ENCODE measurements at places on chromosomes 6 and 20.
A peak's percentile ranks its signal among the peaks of the same experiment; 100 is the strongest.

DNA sequence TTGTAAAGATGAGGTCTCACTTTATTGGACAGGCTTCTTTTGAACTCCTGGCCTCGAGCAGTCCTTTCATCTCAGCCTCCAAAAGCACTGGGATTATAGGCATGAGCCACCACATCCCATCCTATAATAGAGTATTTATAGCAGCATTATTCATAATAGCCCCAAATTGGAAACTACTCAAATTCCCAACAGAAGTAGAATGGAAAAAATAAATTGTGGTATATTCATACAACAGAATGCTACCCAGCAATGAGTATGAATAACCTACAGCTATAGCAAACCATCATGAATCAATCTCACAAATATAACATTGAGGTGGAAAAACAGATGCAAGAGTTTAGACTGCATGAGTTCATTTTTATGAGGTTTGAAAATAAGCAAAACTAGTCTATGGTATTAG lies 84.8 kb upstream of the BTBD3 start:
- no peak for DNase-seq

DNA sequence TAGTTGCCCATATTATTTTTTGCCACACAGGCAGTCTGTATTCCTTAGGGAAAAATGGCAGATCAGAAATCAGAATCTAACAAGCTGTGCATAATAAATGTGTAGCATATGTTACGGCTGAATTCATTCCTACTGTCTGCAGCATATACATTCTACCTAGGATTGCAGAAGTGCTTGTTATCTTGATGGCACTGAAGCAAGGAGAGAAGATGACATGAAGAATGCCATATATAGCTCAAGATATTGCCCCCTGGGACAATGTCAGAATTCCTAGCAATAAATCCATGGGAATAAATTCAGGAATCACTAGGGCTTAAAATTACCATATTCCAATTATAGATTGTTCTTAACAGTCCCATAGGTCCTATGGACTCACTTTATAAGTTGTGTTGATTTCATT lies 293.0 kb upstream of the CNR1 start:
- DNase-seq = no peak

DNA sequence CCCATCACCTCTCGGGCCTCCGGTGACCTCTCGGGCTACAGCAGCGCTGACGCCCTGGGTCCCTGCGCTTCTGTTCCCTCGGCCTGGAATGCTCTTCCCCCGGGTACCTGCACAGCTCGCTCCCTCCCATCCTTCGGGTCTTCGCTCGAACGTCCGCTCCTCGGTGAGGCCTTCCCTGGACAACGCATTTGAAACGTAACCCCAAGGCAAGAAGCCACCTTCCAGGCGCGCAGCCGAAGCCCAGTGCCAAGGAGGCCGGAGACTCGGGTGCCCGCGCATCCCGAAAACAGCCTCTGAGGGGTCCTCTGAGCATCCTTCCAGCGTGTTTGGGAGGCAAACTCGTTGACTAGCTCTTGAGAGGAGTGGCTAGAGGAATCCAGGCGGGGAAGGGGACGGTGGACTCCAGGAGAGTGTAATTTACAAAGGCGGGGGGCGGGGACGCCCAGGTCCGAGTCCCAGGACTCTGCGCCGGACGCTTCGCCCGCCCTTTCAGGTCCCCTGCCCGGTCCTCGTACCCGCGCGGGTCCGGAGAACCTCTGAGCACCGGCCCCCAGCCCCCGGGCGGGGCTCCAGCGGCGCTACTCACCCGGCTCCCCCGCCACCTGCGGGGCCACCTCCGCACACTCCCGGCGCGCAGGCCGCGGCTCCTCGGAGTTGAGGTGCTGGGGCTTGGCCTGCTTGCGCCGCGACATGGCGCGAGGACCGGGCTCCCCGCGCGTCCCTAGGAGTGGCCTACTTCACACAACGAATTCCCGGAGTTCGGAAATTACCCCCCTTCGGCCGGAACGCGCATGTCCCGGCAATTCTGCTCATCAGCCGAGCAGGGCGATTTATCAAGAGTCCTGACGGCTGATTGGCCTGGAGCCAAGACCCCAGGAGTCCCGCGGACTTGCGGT lies 86.8 kb downstream of the ZFP64 start:
- peak; percentile 35 for DNase-seq

DNA sequence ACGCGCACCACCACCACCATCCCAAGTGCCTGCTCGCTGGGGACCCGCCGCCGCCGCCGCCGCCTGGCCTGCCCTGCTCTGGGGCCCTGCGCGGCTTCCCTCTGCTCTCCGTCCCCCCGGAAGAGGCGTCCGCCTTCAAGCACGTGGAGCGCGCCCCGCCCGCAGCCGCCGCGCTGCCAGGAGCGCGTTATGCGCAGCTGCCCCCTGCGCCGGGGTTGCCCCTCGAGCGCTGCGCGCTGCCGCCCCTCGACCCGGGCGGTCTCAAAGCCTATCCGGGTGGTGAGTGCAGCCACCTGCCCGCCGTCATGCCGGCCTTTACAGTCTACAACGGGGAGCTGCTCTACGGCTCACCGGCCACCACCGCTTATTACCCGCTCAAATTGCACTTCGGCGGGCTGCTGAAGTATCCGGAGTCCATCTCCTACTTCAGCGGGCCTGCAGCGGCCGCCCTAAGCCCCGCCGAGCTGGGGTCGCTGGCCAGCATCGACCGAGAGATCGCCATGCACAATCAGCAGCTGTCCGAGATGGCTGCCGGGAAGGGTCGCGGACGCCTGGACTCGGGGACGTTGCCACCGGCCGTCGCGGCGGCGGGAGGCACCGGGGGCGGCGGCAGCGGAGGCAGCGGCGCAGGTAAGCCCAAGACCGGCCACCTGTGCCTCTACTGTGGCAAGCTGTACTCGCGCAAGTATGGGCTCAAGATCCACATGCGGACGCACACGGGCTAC lies 7.2 kb downstream of the PRDM13 start:
- peak; percentile 48 for DNase-seq

- no peak for DNase-seq
Observed at GRCh38 chr6:20246125-20246524, 33.9 kb upstream of the MBOAT1 start.

DNA sequence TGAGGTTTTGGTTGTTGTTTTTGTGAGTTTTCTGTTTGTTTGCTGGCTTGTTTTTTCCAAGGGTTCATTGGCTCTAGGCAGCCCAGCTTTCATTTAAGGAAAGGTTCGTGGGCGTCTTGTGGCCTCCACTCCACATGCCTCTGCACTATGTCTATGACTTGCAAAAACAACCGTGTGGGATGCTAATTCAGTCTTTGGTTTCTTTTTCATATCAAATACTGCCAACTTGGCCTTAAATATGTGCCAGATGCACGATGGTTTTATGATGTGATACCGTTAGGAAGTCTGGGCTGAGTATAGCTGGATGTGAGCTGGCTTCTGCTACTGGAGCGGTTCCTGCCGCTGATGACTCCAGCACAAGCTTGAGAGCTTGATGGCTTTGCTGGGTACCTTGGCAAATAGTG lies 96.3 kb downstream of the BMP2 start:
- no peak for DNase-seq

DNA sequence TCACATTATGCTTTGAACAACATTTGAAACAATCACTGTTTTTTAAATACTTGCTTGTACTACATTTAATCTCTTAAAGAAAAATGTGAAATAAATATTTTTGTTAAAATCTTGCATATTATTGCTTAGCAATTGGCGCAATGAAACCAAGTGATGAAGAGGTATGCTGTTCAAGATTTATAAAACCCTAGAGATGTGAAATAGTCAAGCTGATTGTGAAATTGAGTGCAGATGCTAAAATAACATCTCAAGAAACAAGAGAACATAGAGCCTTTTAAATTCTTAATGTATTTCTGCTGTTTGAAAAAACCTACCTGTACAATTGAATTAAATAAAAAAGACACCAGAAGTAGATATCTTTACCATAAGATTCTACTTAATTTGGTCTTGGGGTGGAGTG lies 179.2 kb upstream of the MCHR2 start:
- DNase-seq = no peak

DNA sequence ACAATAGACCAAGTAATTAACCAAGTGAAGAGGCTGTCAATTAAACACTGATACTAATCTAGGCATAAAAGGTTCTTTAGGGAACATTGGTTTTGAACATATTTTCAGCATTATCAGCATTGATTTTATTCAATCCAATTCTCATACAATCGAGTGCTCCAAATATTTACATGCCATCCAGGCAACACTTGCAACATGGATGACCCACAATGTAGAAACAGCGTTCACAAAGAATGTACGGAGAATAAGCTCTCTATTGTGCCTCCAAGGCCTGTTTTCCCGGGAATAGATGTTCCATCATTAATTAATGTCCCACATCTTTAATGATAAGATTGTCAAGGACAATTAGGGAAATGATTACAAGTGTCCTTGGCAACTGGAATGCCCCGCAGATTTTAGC lies 117.4 kb downstream of the RFX6 start:
- no peak for DNase-seq

GRCh38 chr6:98980819-98981218 lies 33.1 kb upstream of the FBXL4 start:
- DNase-seq = no peak

DNA sequence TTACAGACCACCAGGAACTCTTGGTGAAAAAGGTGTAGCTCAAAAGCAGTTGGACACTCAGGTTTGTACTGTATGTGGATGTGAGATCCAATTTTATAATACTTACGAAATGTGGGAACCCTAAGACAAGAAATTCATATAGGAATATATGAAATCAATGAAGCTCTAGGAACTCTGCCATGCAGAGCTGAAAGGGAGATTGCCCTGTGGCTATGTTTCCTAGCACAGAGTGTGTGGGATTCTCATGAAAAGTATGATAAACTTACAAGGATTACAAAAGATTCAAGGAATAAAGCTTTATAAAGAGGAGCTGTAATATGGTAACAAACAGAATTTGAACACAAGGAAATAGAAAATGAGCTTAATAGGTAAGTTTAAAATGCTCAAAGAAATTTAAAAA lies 205.7 kb upstream of the FAM83B start:
- no peak for DNase-seq

DNA sequence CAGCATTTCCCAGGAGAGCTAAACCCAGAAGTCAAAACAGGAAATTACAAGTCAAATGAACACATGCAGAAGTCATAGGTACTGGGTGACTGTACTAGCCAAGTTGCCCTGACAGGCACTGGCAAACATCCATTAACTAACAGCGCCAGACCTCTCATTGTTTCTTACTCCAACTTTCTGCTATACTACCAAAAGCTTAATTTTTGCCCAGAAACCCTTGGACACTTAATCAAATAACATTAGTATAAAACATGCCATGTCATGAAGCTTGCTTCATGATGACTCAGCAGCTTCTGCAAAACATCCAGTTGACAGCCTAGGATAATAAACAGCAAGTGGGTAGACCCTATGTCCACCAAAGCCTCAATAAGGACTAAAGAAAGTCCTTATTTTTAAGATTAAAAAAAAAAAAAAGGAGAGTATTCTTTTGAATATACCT lies 3.5 kb downstream of the NUP153 start:
- no peak for DNase-seq

DNA sequence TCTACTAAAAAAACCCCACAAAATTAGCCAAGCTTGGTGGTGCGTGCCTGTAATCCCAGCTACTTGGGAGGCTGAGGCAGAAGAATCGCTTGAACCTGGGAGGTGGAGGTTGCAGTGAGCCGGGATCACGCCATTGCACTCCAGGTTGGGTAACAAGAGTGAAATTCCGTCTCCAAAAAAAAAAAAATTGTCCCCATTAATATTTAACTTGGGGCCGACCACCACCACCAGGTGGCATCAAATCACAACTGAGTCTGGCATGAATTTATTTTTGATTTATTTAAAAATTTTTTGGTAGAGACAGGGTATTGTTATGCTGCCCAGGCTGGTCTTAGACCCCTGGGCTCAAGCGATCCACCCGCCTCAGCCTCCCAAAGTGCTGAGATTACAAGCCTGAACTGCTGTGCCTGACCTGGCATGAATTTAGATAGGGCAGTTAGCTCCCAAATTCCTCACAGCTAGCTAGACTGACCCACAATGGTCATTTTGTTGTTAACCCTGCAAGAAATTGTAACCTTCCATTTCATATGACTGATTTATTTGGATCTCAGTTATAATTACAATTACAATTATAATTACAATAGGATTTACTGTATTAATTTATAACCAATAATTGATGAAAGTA lies 17.1 kb upstream of the BEND3 start:
- DNase-seq = peak; percentile 49

- no peak for DNase-seq
Observed at GRCh38 chr6:45191414-45191813, 136.7 kb upstream of the RUNX2 start.

DNA sequence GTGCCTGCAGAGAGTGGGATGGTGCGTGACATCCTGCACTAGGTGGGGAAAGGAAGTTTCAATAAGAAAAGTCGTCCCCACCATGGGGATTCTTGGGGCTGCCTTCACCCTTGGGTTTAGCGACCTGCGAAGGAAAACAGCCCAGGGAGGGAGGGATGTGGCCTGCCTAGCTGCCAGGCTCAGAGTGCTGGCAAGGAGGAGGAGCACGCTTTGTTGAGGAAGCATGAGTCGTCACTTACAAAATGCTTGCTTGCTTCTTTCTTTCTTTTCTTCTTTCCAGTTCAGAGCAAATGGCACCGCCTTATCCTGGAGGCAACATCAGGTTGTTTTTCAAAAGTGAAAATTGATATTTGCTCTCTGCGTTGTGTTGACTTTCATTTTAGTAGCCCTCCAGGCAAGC lies 123.2 kb downstream of the TFAP2C start:
- no peak for DNase-seq

GRCh38 chr6:85975957-85976356 lies 333.3 kb upstream of the SYNCRIP start:
- no peak for DNase-seq

GRCh38 chr6:98825600-98826230 lies 8.7 kb upstream of the POU3F2 start:
- DNase-seq = no peak

- DNase-seq = no peak
Observed at GRCh38 chr20:31774408-31774807, 35.3 kb downstream of the TPX2 start.

DNA sequence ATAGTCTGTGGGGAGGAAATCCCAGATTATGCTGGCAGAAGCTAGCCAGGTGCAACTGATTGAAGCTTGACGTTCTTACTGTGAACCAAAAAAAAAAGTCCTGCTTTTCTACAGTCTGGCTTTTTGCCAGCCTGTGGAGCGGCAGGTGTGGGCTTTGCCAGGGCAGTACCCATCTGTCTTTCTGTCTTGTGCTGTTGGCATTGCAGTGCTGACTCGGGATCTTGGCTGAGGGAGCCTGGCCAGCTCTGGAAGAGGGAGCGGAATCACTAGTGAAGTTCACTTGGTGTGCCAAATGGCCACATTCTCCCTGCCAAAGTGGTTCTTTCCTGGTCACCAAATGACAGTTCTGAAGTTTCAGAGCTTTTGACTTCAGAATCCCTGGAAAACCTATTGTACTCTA lies 5.0 kb downstream of the KIF3B start:
- no peak for DNase-seq
